Stimulated activated CD8-positive, alpha-beta memory T cell treated with anti-CD3 and anti-CD28 coated beads, Interleukin-15, amount 100 ng/mL, for 24 hours (primary cell): ENCODE measurements at places on chromosomes 7 and 10.

- no peak for DNase-seq
These were observed 52.8 kb downstream of the DLG5 start for GRCh38 chr10:77873536-77874380.

GRCh38 chr7:127765150-127765549 lies 113.2 kb downstream of the SND1 start:
- DNase-seq, result no peak

DNA sequence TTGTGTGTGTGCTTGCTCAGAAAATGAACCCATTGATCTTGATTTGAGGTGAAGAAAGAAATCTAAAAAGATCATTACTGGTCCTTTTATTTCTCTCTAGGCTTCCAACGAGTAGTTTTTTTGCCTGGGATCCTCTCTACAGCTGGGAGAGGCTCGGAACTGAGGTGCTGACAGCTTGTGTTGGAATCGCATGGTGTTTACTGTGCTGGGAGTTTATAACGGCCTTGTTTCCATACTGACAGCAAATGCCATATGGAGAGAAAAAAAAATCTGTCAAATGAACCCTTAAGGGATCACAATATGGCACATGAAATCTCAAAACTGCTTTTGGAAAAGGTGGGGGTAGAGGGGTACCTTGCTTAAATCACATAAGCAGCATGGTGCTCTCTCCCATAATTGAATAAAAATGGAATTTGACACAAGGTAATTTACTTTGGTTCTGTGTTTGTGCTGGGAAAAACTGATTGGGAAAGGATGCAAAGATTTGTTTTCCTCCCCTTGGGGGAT lies 165.0 kb downstream of the RGS10 start:
- no peak for DNase-seq

- DNase-seq, result no peak
These were observed 6.3 kb upstream of the CSGALNACT2 start for GRCh38 chr10:43131906-43132305.

GRCh38 chr10:113890769-113891168 lies 36.3 kb downstream of the NHLRC2 start:
- DNase-seq, result no peak

DNA sequence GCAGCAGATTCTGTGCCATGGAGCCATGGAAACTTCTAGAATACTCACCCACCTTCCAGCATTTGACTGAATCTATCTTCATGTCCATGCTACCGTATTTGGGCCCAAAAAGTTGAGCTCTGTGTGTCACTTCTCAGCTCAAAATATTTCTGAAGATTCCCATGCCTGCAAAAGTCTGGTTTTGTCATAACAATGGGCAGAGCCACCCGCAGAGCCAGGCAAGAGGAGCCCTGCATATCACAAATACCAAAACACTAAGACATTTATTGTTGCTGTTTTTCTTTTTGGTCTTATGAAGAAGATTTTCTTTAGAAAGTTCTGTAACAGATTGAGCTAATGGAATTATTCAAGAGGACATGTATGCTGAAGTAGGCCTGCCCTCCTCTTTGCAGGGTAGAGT lies 68.1 kb downstream of the PRTFDC1 start:
- no peak for DNase-seq

- DNase-seq, result no peak
These were observed 188.6 kb upstream of the LRRTM3 start for GRCh38 chr10:66737241-66737640.

- no peak for DNase-seq
These were observed 15.3 kb upstream of the RSU1 start for GRCh38 chr10:16832351-16833080.

DNA sequence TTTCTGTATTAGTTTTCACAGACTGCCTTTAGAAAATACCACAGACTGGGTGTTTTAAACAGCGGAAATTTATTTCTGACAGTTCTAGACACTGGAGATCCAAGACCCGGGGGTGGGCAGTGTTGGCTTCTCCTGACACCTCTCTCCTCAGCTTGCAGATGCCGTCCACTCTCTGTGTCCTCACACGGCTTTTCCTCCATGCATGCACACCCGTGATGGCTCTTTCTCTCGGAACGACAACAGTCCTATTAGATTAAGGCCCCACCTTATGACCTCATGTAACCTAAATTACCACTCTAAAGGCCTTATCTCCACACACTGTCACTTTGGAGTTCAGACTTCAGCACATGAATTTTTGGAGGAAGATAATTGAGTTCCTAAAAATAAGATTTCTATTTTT lies 142.9 kb upstream of the VWC2 start:
- no peak for DNase-seq

- no peak for DNase-seq
These were observed 1.6 kb downstream of the NPM3 start for GRCh38 chr10:101781655-101781983.

DNA sequence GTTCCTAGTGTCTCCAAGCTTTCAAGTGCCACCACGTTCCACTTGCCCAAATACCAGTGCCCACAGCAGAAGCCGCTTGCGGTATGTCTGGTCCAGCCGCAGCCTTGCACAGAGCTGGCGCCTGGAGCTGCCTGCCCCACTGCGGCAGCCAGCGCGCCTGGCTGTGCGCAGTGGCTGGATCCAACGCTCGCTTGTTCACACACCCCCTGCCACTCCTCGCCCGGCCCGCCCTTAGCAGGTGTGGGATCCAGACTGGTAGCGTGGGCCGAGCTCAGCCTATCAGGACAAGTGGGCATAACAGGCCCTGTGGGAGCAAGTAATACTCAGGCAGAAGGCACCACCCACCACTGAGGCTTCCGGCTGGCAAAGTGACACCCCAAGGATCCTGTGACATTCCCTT lies 294.4 kb downstream of the GRM8 start:
- no peak for DNase-seq

DNA sequence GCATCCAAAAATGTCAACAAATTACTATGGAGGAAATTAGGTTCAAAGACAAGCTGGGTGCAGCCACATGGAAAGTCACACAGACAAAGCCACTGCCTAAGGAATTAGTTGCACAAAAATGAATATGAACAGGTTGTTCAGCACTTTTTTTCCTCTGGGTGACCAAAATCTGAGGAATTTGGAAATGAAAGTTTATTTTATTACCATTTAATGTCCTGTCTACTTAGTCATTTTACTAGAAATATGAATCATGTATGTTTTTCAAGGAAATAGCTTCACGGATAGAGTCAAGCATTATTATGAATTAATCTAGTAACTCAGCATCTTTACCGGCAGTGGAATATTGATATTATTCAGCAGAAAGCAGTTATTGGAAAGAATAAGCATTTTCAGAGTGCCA lies 106.3 kb downstream of the ANK3 start:
- DNase-seq, result no peak

- no peak for DNase-seq
These were observed 178.1 kb downstream of the ELFN1 start for GRCh38 chr7:1848013-1848640.

GRCh38 chr7:95781961-95782586 lies 9.7 kb downstream of the DYNC1I1 start:
- no peak for DNase-seq
